ENCODE measurements at places on chromosomes 13 and 19.

GRCh38 chr13:49099513-49099877 is 120.6 kb upstream of the MLNR start:
- no peak for DNase-seq

GRCh38 chr13:108270442-108270841 is 924 bp downstream of the TNFSF13B start:
- DNase-seq = no peak

DNA sequence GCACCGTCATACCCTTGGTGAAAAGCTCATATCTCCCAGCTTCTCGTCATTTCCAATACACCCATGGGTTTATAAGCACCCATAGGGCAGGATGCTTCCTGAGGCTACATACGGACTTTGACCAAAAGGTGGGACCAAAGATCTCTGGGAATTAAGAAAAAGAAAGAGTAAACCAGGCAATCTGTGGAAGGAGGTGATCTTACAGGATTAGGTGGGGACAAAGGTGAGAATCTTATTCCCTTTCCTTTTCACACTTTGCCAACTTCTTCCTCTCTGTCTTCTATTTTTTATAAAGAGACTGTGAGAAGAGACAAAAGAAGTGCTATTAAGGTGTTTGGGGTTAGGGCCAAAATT is 172.0 kb downstream of the DLEU7 start:
- DNase-seq = no peak

DNA sequence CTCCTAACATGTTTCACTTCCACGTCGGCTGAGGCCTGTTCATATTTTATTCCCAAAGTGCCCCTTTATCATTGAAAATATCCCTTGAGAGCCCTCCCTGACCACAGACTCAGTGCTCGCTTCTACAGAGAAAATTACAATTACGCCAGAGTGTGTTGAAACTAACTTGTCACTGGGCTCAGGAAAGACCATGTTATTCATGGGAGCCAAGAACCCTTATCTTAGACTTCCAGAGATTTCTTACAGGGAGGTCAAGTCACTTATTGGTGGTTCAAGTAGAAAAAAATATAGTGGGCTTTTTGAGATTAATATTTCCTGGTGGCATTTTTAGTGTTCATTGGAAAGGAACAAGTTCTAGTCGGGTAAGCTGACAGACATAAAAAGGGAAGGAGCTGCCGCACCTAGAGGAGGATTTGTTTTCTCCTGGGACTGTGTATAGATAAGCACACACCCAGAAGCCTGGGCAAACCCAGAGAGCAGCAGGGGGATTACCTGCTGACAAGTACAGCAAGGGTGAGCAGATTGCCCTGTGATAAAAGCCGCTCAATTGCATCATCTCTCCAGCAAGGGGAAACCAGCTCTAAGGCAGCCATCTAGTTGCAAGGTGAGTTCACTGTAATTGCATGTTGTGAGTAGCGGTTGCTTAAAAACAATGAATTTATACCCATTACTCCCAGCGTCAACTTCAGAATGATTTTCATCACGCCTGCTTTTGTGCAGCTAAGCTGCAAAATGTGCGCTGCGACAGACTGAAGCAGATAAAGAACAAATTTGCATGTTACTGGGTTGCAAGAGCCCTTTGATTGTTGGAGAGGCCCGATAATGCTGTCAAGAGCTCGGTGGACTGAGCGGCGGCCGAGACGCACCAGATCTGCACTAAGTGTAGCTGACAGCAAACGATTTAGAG is 46.2 kb downstream of the DCT start:
- DNase-seq = no peak

DNA sequence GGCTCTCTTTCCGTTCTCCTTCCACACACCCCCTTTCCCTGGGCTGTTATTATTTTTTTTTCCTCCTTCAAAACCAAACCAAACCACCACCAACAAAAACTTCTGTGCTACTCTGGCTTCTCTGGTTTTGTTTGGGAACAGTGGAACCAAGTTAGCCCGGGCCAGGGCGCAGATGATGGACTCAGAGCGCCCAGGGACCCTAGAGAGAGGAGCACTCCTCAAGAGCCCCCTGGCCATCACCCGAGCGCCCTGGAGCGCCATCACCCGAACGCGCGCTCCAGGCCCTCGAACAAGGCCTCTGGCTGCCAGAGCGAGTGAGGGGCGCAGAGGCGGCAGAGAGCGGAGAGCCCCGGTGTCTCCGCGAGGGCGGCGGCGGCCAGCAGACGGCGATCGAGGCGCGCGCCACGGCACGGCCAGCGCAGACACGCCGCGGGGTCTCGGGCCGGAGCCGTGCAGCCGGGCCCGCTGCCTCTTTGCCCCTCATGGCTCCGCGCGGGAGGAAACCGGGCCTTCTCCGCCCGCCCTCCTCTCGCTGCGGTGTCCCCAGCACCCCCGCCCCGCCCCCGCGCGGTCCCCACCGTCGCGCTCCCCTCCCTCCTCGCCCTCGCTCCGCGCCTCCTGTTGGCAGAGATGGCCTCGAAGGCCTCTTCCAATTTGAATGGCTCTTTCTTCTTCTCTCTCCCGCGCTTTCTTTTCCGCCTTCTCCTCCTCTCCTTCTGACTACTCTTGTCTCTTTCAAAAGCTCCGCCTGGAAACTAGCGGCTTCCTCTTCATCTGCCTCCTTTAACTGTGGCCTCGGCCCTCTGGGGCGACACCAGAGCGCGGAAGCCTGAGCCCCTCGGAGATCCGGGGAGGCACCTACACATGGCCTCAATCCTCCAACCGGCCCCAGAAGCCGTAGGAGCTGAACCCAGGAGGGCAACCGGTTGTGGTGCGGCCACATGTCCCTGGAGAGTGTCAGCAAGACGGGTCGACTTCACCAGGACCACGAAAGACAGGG is 4.1 kb upstream of the SOX1 start:
- DNase-seq = peak; percentile 79

DNA sequence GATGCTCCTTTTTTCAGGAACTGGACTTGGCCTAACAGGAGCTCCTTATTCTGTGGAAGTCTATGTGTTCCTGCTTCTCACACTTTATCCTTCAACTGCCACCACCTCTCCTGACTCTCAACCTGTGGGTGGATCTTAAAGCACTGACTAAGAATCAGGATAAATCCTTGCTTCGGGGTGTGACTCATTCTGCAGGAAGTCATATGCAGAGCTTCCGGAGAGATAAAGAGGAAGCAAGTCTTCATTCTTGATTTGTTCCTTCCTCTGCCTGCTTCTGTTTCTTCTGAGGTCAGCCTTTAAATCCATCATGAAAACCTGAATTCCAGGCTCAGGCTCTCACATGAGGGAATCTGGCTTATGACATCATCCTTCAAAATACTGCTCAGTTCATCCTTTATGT is 137.1 kb upstream of the ATXN8OS start:
- DNase-seq = no peak

DNA sequence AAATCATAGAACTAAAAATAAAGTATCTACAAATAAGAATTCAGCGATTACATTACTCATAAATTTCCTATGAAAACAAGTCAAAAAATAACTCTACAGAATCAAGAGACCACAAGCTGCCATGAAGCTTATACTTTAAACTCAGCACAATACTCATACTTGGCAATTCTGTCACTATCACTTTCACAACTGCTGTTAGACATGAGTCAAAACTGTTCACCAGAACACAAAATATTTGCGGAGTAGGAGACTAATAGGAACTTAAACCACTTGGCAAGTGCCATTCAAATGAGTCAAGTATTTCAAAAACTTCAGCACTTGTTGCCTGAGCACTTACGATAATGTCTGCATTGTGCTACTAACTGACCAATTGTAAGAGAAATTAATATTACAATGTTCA is 387.8 kb upstream of the GPC6 start:
- DNase-seq = no peak

DNA sequence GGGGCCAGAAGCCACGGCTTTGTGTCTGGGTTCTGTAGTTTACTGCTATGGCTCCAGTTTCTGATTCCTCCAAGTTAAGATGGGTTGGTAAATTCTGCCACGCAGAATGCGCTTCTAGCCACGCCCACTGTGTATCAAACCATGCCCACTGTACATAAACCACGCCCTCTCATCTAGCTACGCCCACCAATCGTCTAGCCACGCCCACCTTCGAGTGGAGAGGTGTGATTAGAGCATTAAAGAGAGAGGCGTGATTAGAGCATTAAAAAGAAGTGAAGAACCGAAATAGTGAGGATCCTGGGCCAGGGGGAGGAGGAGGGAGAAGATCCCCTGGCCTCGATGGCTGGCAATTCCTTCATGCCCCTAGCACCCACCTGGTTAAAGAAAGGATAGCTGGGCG is 43.7 kb upstream of the ADGRE5 start:
- DNase-seq = no peak

GRCh38 chr19:40689339-40690049 is 957 bp downstream of the NUMBL start:
- no peak for DNase-seq

DNA sequence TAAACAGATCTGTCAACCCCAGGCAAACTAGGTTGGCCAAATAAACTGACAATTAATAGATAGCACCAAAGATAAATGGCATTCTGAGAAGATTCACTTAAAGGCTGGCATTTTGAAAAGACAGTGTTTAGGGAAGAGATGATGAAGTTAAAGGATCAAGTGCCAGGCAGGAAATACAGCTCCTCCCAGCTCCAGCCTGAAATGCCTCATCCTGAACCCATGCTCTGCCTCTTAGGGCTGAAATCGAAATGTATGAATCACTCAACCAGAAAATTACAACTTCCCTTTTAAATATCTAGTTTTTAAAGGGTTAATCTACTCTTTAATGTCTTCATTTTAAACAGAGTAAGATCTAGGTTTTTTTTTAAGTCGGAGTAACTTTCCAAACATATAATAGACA is 171.2 kb upstream of the UBL3 start:
- no peak for DNase-seq

DNA sequence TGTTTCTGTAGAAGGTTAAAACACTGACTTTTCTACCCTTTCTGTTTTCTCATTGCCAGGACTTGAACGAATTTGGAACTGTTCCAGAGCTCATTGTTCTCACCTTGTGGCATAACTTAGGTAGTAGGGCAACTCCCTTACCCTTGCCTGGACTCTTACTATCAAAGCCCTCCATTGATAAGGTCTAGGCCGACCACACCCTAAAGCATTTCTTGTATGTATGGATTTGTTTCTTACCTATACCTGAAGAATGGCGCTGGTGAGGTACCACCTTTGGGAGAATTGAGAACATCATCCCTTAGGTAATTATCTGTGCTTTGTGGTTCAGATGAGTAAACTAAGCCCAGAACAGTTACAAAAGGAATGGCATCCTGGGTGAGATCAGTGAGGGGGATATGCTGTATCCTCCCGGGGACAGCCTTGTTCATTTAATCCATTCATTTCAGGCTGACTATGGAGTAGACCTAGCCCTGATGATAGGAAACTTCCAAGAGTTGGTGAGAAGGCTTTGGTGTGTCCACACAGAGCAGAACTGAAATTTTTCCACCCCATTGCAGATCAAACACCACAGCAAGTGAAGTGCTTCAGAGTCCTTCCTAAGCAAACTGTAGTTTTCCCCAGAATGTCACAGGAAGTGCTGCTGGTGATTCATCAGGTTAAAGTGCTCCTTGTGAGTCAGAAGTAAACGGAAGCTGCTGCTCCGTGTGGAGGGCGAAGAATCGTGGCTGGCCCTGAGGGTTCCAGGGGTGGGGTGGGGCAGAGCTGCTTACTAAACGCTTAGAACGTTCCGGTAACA is 113.0 kb downstream of the TEX26 start:
- DNase-seq = no peak

DNA sequence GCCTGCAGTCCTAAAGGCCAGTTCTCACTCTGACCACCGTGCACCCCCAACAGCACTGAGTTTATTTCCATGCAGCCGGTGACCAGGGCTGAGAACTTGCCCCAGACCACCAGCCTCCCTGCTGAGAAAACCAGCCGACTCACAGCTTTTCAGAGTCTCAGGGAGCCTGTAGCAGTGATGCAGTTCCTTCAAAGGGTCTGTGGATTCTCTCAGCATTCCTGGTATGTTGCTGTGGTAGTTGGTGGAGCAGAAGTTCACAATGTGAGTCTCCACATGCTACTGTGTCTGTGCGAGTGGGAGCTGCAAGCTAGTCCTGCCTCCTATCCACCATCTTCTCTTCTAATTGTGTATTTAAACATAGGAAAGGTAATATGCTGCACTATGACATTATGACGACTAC is 254.9 kb upstream of the KLF12 start:
- no peak for DNase-seq

- no peak for DNase-seq
These were observed 6.2 kb upstream of the SCN1B start for GRCh38 chr19:35024095-35024494.

DNA sequence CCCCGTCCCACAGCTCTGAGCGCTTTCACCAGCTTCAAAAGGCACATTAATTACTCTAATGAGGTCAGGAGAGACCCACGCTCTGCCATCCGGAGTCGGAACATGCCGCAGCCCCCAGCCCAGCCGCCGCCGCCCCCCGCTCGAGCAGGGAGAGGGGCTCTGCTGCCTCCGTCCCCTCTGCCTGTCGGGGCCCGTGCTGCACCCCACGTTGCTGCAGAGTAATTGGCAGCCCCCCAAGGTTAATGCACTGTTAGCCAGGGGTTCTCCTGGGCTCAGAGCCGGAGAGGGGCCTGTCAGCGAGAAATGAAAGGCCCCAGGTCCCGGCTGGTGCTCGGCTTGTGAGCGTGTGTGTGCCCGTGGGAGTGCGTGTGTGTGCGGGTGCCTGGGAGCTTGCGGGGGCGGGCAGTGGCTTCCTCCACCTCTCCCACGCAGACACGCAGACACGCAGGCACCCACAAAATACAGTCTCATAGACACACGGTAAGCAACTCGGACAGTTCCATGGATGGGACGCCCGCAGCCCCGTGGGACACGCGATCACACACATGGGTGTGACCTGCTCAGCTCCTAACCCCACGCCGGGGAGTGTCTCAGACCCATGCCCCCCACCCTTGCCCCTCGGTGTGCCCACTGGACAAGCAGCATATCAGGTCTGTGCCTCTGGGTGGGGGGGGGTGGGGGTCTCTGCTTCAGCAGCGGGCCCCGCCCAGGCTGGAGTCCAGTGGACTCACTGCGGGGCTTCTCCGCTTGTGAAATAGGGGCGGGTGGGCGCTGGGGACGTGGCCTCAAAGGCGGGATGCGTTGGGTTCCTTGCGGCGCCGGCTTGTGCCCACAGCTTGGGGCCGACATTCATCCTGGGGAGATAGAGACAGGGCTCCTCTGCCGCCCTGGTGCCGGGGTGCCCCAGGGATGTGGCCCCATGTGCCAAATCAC is 4.8 kb upstream of the EFNA2 start:
- no peak for DNase-seq

- DNase-seq = no peak
These were observed 8.6 kb upstream of the HIPK4 start for GRCh38 chr19:40398417-40399131.

GRCh38 chr13:79533781-79534400 is 52.9 kb downstream of the NDFIP2 start:
- no peak for DNase-seq
